NCI-H1930 (cell line): ENCODE measurements at places on chromosomes 6 and 20.

DNA sequence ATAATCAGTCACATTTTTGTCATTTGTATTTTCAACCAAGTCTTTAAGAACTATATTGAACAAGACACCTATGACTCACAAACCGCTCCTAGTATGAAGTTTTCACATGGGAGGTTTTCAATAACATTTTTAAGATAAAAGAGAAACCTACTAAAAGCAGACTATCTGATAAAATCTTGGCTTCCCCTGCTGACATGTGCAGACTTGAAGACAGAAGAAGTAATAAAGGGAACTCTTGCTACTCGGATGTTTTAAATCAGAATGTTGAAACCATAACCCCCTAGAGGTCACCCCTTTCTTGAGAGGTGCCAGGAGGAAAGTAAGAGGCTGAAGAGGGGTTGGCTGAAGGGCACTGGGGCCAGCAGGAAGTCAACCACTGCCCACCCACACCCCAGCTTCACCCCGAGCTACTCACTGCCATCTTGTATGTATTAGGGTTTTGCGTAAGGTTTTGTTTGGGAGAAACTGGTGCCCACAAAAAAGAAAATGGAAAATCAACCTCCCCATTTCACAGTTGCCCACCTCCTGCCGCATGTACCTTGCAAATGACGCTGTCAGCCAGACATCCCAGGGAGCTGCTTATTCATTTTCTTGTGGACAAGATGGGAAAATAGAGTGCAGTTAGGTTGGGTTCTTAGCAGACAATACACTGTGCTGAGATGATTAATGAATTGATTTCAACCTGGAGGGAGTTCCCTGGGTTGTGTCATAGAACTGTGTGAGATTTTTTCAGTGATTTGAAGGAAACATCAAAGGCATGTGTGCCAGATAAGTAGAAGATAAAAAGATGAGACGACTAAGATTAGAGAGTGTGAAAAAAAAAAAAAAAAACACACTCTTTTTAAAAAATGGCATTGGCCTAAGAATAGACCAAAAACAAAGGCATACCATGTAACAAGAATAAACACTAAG is 83.2 kb upstream of the TAB2 start:
- no peak for DNase-seq

DNA sequence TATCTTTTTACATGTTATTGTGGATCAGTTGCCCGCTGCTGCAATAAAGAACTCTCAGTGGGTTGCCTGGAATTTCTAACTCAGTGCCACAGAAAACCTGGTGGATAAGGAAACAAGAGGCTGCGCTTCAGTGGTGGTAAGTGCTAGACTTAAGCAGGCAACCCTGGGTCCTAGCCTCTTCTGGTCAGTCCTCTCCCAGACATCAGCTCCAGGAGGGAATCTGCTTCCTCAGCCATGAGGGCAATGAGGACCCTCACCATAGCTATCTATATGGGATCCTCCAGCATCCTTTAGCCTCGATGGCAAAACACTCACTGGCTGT is 490.7 kb upstream of the SULF2 start:
- DNase-seq = no peak

- no peak for DNase-seq
These were observed 70.2 kb upstream of the EPB41L1 start for GRCh38 chr20:36084356-36084755.

GRCh38 chr20:38645980-38646858 is 44.6 kb downstream of the ARHGAP40 start:
- DNase-seq = peak; percentile 65

DNA sequence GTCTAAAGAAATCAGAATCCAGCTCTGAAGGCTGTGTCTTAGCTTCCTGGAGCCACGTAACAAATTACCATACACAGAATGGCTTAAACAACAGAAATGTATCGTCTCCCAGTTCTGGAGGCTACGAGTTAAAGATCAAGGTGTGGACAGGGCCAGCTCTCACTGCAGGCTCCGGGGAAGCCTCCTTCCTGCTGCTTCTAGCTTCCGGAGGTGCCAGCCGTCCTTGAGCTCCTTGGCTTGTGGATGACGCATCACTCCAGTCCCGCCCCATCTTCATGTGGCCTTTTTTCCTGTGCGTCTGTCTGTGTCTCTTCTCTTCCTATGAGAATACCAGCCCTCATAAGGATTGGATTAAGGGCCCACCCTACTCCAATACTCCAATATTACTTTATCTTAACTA is 319.1 kb upstream of the QKI start:
- no peak for DNase-seq

- DNase-seq = no peak
These were observed 89.9 kb downstream of the YTHDF1 start for GRCh38 chr20:63125838-63126601.

DNA sequence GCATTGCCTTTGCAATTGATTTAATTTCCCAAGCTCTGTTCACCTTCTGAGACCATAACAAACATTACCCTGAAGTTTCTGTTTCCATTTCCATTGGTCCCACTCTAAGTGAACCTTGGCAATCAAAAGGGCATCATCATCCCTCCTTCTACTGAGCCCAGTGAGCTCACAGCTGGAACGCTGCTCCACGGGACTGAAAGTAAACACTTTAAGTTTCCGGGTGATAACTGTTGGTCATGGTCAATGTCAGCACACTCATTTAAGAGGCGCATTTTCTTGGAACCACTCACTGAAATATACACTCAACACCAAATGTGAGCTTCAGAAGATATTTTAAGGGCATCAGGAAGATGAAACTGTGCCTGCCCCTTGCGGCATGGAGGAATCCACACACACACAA is 37.1 kb upstream of the RPS6KA2 start:
- DNase-seq = no peak

- no peak for DNase-seq
These were observed 87.6 kb upstream of the RSPO3 start for GRCh38 chr6:127030836-127031235.

- DNase-seq = no peak
These were observed 346.3 kb upstream of the SULF2 start for GRCh38 chr20:48131581-48131980.

- DNase-seq = no peak
These were observed 112.8 kb downstream of the INSM1 start for GRCh38 chr20:20480689-20481088.

DNA sequence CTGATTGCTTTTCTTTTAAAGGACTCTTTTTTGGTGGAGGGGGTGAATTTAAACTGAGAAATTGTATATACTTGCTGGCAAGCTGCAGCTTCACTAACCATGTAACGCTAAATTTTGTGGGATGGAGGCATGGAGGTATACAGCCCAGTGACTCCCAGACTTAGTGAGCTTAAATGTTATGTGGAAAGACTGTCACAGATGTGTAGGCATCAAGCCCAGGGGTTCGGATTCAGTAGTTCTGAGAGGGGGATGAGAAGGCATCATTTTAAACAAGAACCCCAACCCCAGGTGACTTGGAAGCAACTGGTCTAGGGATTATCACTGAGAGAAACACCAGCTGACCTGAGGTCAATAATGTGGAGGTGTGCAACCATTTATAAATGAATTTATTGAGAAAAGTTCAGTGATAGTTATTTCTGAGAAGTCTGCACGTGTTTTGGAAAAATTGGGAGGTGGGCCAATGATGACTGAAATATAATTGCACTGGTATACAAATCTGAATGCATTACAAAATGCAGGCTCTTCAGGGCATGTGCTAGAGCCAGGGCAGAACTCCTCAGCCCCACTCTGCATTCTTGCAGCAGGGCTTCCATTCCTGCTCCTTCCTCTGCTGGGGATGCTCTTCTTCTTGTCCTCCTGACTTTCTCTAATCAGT is 26.9 kb downstream of the RFPL4B start:
- no peak for DNase-seq

DNA sequence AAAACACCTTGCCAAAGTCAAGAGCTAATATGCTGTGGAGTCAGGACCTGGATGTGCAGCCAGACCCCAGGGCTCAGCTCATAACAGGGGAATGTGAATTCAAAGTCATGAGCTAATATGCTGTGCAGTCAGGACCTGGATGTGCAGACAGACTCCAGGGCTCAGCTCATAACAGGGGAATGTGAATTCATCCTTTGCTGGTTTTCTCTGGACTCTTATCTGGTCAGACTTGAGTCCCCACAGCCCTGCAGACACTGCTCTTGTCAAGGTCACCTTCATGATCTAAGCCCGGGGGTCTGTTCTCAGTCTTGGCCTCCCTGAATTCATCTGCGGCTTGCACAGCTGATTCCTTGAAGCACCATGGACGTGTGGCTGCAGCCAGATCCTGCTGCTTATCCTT is 19.2 kb upstream of the GGTLC1 start:
- DNase-seq = no peak

DNA sequence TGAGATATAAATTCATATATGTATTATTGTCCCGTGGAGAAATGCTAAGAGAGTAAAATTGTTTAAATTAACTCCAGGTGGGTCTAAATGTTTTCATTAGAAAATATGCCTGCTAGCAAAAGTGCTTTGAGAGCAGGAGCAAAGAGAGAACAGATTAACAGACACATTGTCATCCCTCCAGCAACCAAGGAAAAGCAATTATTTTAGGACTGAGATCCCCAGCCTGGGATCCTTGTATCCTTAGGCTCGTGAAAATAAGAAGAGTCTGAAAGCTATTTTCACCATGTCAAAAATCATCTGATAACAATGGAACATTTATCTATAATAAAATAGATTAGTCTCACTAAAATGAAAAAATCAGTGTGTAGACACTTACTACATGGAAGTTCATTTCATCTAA is 11.5 kb upstream of the MRS2 start:
- DNase-seq = no peak

DNA sequence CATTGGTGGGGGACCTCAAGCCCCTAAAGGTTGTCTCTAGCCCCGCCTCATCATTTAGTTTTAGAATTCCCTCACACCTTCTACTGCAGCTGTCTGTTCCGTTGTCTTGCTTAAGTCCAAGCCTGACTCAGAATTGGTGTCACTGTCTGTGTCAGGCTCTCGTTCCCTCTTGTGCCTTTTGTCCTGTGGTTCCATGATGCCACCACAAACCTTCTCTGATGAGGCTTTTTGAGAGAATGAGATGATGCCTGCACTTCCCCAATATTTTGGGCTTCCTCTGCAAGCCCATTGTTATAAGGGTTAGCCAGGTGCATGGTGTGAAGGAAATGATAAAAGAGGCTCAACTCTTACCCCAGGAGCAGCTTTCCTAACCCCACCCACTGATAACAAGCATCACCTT is 8.1 kb upstream of the AKIRIN2 start:
- no peak for DNase-seq
